ENCODE measurements at places on chromosomes 6 and 20. TPM values are rescaled to one million over a fixed set of nuclear protein-coding genes. Genes with fewer than 3 reads are reported as not detected.

FAM83C gene
- total RNA-seq: 4.0 TPM

DLL1 gene
- 16.1 TPM for total RNA-seq

CSNK2A1 gene
- 160 TPM for total RNA-seq

OXT gene
- total RNA-seq: not detected

GRCh38 chr20:31875671-31876070, 5.2 kb downstream of the TTLL9 start:
- no peak for DNase-seq

PKHD1 gene
- 13.3 TPM for total RNA-seq

- no peak for DNase-seq
Measured at GRCh38 chr6:38583523-38583922, 56.2 kb downstream of the BTBD9 start.

MUC21 gene
- not detected for total RNA-seq

- DNase-seq: no peak
Measured at GRCh38 chr6:99019381-99019780, 71.6 kb upstream of the FBXL4 start.

DNA sequence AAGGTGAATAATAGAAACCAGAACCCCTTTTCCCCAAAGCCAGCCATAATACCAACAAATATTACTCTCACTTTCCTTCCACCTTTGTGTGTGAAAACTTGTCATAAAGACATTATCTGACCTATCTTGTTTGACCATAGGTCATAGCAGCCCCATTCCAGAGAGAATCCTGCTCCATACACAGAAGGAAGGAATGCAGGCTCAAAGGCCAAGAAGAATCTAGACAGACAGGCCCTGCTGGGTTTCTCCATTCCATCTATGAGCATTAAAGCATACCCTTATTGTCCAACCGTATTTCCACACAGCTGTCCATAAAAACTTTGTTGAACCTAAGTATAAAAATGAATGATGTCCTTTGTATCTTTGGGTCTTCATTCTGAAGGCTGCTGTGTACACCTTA, 40.7 kb upstream of the KCNK5 start:
- no peak for DNase-seq

DNA sequence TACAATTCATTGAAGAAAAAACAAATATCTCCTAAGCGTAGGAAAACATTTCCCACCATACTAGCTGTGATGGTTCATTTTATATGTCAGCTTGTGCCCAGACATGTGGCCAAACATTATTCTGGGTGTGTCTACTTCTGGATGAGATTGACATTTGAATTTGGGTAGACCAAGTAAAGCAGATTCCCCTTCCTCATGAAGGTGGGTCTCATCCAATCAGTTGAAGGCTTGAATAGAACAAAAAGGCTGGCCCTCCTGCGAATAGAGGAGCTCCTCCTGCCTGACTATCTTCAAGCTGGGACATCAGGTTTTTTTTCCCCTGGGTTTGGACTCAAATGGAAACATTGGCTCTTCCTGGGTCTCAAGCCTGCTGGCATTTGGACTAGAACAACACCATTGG, 113.6 kb downstream of the DHX35 start:
- DNase-seq: no peak

CEP57L1 gene
- total RNA-seq: 11.5 TPM

GRCh38 chr20:18138266-18138582, 561 bp downstream of the KAT14 start:
- no peak for DNase-seq

DNA sequence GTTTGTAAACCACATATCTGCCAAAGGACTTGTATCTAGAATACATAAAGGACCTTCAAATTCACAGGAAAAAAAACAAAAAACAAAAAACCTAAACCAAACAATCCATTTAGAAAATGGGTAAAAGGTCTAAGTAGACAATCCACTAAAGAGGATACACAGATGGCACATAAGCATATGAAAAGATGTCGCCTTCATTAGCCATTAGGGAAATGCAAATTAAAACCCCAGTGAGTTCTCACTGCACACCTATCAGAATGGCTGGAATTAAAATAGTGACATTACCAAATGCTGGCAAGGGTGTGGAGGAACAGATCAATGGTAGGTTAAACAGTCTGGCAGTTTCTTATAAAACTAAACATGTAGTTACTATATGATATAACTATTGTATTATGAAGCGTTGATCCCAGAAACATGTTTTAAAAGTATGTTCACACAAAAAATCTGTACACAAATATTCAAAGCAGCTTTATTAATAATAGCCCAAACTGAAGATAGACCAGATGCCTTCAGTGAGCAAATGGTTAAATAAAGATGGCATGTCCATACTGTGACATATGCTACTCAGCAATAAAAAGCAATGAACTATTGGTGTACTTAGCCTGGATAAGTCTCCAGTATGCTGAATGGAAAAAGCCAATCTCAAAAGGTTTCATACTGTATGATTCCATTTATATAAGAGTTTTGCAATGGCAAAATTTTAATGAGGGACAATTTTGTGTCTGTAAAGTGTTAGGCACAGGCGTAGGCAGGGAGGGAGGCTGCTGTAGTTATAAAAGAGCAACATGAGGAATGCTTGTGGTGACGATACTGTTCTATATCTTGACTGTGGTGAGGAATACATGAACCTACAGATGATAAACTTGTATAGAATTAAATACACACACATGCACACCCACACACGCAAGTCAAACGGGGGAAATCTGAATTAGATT, 43.9 kb downstream of the PLCB1 start:
- DNase-seq: no peak

DNA sequence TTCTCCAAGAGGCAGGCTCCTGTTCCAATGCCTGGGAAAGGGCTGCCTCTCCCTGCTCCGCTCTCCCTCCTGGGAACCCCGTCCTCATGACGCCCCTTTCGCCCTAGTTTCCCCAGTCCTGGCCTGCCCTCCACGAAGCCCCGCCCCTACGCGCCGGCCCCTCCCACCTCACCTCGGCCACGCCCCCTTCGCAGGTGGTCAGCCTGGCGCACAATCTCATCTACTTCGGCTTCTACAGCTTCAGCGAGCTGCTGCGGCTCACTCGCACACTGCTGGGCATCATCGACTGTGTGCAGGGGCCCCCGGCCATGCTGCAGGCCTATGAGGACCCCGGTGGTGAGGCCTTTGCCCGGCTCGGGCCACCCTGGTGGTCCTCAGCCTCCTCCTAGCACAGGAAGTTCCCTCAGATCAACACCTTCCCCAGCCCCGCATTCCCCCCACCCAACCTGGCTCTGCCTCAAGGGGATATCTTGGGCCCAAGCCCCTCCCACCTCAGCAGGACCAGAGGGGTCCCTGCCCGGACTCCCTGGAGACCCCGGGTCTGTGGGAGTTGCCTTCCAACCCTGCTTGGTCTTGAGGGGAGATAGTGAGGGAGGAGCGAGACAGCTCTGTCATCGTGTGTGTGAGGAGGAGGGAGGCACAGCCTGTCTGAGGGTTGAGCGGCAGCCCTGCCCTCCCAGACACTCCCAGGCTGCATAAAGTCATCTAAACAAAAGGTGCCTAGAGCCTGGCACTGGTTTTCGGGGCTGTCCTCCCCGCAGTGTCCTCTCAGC, 40.3 kb downstream of the UQCC2 start:
- no peak for DNase-seq

- DNase-seq: no peak
Measured at GRCh38 chr20:60690771-60691170, 561.3 kb upstream of the CDH4 start.

GRCh38 chr6:146962329-146962728, 241.9 kb upstream of the STXBP5 start:
- DNase-seq: no peak

EMILIN3 gene
- 2.0 TPM for total RNA-seq

DNA sequence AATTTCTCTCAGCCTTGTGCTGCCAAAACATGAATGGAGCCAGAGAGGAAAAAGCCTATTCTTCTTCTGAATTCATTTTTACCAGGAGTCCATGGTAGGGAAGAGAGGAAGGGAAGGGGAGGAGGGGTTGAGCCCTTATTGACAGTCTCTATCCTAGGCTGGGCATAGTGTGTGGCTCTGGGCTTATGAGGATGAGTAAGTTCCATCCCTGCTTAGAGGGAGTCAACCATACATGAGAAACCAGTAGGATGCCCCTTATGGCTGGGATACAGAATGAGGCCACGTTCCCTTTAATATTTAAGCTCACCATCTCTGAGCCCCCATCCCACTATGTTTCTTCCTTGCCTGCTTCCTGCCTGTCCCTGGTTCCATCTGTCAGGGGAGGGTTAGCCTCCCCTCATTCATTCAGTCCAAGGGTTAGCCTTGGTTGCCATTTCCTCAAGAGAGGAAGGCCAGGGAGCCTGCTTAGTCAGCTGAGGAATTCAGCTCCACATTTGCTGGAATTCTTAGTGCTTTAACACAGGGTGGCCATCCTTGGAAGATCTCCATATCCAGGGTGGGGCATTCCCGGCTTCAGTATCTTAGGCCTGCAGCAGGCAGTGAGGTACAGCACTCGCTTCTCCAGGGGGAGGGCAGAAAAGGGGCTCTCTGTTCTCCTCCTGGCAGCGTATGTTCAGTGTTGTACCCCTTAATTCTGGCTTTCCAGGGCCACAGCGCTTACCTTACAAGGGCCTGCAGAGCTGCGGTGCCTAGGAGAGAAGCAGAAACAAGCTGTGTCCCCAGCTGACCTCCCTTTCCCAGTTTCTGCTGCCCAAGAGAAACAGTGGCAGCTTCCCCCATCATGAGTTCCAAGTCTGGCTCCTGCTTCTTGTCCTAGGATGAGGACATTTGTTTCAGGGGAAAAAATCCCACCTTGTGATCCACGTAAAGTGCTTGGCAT, 12.5 kb downstream of the SIRT5 start:
- DNase-seq: no peak

GRCh38 chr6:68994521-68994920, 359.4 kb downstream of the ADGRB3 start:
- DNase-seq: no peak

- DNase-seq: no peak
Measured at GRCh38 chr6:141131616-141132015, 1001.1 kb upstream of the GJE1 start.

- peak; percentile 15 for DNase-seq
Measured at GRCh38 chr20:1396702-1397101, 3.8 kb upstream of the FKBP1A start.

MROH8 gene
- total RNA-seq: 3.1 TPM

DNA sequence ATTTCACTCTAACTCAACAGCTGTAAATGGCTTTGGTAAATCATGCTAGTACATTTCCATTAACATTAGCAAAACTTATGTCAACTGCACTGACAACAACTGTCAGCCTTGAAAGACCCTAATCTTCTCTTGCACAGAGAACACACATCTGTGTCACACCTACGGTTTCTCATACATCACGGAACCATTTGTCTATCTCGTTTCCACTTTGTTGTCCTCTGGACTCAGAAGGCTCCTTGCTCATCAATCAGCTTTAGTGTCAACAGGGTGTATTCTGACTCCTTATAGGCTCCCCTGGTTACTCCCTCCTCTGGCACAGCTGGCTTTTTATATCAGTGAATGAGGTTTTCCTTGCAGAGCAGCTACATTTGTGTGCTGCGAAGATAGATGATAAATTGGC, 49.3 kb downstream of the CD83 start:
- DNase-seq: no peak

- peak; percentile 65 for DNase-seq
Measured at GRCh38 chr20:62838128-62838891, 21.5 kb downstream of the COL9A3 start.

DNA sequence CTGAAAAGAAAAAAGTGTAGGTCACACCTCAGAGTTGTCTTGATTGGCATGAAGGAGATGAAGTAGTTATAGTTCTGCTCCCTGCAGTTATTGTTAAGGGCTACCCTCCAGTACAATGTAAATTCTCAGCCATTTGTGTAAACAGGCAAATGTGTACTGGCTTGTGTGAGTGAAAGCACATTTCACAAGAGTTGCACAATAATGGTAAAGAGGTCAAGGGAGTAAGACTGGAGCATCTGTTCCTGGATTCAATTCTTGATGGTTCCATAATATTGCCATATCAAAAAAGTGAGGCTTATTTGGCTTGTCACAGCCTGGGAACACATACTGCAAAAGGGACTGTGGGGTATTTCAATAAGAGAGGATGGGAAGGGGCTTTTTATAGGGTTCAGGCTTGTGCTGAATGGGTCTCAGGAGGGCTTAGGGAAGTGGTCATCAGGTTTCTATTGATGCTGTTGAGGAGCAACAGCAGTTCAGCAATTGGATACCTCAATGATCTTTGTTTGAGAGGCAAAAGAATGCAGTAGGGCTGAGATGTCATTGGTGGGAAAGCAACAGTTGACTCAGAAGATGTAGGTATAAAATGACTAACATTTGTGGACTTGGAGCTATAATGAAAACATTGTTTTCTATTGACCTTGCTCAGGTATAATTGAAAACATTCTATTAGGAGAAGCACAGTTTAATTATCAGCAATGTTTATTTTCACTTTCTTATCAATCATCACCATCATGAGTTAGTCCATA, 402.6 kb downstream of the BCKDHB start:
- no peak for DNase-seq

DNA sequence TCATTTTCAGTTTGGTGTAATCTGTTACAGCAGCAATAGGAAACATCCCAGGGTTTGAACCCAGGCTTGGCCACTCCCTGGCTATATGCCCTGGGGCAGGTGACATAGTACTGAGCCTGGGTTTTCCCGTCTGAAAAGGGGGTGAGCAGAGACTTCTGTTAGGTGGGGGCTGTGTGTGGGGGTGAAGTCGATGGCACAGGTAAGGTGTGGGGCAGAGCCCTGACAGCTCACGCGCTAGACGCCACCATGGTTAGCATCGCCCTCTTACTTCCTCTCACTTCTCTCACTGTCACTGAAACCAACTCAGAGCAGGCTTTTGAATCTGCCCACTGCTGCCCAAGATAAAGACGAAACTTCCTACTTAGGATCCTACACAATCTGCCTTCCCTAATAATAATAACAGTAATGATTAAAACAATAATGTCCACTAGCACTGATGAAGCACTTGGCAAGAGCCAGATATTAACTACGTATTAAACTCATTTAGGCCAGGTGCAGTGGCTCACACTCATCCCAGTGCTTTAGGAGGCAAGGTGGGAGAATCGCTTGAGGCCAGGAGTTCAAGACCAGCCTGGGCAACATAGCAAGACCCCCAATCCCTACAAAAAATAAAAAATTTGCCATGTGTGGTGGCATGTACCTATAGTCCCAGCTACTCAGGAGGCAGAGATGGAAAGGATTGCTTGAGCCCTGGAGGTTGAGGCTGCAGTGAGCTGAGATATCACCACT, 117.9 kb upstream of the PTPN1 start:
- no peak for DNase-seq

DNA sequence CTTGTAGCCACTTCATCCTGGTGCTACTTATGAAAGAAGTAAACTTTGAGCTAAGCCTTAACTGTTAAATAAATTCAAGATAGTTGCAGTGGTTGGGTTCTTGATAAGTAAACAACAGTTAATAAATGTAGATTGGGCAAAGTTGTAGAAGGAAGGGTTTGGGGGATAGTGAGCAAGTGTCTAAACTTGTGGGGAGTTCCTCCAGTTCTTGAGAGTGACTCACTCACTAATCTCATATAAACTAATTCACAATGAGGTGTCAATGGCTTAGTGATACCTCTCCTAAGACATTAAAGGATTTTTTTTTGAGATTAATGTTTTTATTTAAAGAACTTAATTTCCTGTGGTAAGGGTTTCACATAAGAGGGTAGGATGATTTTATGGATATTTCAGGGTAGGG, 507.4 kb downstream of the BMP2 start:
- DNase-seq: no peak

GTSF1L gene
- total RNA-seq: not detected

HNF4A gene
- total RNA-seq: not detected

All from ureter (tissue), 1 donor.